Midbrain (tissue), 1 donor: ENCODE measurements at places on chromosomes 13 and 19.

GRCh38 chr13:77740931-77741596 is 43.6 kb downstream of the SLAIN1 start:
- peak; percentile 94 for DNase-seq

GRCh38 chr19:2588081-2588777 is 112.3 kb downstream of the GADD45B start:
- peak; percentile 50 for DNase-seq

DNA sequence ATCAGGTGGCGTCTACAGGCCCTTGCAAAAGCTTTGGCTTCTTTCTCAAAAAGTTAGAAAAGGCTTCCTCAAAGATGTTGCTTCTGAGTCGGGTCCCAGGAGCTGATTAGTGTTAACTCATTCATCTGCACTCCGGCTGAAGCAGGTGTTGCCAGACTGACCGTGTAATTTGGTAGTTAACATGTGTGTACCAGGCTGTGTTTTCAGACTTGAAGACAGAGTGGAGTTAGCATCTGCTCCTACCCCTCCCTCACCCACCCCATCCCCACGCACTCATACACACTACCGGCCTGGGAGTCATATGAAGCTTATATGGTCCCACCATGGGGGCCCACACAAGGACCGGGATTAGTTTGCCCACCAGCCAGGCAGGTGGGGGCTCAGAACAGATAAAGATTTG is 111.5 kb downstream of the DNAJC15 start:
- no peak for DNase-seq

GRCh38 chr13:99792079-99792921 is 179.3 kb downstream of the ZIC5 start:
- no peak for DNase-seq

- no peak for DNase-seq
Measured at GRCh38 chr13:106796280-106797047, 228.5 kb upstream of the ARGLU1 start.

- DNase-seq: no peak
Measured at GRCh38 chr13:43895940-43896339, 16.2 kb downstream of the LACC1 start.
